Airway epithelial cell (primary cell): ENCODE measurements at places on chromosomes 6 and 20. TPM values are rescaled to one million over a fixed set of nuclear protein-coding genes. Genes with fewer than 3 reads are reported as not detected.

The SLC12A5 gene
- 0.56 and 0.98 TPM in 2 replicates for total RNA-seq

The BFSP1 gene
- total RNA-seq, result 3.0 and 3.3 TPM in 2 replicates

The MUC21 gene
- 0.14 TPM in 1 of 2 replicates, not detected in the other for total RNA-seq

The SIRPA gene
- total RNA-seq, result 17.7 and 31.1 TPM in 2 replicates

The KPNA5 gene
- 3.5 and 3.9 TPM in 2 replicates for total RNA-seq

The FITM2 gene
- total RNA-seq, result 3.2 and 3.5 TPM in 2 replicates
